ENCODE measurements at places on chromosomes 2 and 18.

- DNase-seq: no peak
These were observed 66.5 kb upstream of the FIGN start for GRCh38 chr2:163802284-163802683.

DNA sequence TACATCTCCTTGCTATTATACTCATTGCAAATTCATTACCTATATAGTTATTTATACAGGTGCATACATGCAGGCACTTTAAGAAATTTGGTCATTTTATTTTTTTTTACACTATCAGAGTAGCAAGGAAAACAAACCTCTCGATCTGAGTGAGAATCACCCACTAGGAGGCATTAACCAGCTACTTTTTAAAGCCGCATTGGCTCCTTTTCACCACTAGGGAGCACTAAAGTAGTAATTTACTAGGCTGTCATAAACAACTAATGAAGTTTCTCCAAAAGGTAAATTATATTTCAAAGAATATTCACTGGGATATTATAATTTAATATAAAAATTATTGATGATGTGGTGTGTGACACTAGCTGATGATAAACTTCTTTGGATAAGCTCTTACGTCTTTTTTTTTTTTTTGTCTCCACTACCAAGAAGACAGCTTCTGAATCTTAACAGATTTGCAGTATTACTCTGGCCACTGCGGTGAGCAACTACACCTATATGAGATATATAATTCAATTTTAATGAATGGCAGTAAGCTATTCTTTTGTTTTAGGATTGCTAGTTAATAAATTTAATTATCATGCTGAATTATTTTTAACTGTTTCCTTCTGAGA is 101.9 kb downstream of the NOL4 start:
- peak; percentile 75 for DNase-seq

DNA sequence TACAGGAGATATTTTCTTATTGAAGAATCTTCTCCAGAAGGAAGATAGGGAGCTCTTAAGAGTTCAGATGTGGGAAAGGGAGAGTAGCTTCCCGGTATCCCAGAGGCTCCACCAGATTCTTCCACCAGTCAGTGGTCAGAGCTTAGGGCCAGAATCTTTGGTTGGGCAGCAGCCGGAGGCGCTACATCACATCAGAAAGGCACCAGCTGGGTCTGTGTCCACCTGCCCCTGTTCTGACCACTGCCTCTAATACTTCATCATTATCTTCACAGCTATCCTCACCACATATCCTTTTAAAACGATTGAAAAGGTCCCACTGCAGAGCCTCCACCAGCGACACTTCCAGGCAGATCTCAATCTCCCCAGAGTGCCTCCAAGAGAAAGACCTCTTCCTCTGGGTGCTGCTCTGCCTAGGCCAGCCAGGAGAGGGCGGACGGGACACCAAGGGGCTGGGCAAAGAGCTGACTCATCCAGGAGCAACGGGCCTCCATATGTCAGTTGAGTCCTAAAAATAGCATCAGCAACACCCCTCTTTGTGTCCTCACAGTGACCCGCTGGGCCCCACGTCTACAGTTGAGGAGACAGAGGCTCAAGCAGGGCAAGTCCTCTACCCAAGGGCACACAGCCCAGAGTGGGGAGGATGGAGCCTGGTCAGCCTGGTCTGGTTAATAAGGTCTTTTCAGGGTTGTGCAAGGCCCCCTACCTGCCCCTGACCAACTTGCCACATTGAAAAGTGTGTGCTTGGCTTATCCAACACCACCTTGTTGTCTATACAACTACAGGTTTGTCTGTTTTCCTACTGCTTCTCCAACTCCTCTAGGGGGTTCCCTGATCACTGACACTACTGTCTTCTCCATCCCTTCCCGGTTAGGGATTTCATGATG is 81.2 kb downstream of the ADD2 start:
- DNase-seq: no peak

GRCh38 chr18:77481541-77481940 is 231.9 kb downstream of the GALR1 start:
- no peak for DNase-seq

DNA sequence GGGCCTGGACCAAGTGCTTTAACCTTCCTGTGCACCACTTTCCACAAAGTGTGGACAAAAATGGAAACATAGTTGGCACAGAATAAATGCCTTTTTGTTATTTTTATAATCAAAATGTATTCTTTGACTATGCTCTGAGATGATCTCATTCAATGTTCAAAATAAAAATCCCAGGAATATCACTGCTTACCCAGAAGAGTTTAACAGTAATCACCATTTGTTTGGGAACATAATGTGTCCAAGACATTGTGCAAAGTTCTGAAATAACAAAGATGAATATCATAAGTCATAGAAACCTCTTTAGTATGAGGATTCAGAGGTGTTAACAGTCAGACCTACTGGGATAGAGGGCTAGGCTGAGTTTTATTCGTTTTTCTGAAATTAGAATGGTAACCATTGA is 668.1 kb downstream of the CNTNAP5 start:
- no peak for DNase-seq

DNA sequence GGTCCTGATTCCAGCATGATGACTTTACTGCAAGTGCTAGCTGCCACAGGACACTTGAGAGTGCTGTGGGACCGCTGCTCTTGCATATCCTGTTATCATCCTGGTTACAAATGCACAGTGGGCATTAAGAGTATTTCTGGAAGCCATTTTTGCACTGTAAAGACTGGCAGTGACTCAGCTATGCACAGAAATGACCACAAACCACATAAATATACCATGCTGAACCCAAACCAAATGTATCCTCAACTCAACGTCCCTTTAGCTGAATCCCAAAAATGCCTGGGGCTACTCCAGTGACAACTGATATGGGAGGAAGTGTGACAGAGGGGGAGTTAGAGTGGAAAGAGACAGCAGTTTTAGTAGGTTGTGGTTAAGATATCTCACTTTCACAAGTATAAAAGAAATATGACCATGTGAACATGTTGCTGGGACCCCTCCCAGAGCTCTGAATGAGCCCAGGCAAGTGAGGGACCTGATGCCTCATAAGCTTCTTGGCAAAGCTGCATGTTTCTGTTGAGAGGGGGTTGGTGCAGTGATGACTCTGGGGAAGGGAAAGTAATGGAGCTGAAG is 37.3 kb downstream of the RHBDD1 start:
- no peak for DNase-seq

GRCh38 chr2:142472382-142472781 is 341.6 kb upstream of the LRP1B start:
- peak; percentile 8 for DNase-seq

DNA sequence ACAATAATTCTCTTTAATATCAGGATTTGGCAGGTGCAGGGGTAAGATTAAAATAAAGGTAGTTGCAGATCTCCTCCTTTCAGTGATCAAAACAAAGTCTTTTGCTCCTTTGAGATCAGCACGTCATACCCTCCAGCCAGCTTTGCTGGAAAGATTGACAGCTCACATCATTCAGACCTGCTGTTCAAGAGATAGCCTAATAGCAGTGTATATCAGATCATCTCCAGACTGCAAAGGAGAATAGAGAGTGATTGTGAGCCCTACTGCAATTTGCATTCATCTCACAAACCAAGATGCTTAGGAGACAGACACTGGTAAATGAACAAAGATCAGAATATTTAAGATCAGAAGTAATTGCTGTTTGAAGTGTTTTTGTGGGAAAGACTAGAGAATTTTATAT is 135.8 kb upstream of the DSEL start:
- DNase-seq: peak; percentile 16

DNA sequence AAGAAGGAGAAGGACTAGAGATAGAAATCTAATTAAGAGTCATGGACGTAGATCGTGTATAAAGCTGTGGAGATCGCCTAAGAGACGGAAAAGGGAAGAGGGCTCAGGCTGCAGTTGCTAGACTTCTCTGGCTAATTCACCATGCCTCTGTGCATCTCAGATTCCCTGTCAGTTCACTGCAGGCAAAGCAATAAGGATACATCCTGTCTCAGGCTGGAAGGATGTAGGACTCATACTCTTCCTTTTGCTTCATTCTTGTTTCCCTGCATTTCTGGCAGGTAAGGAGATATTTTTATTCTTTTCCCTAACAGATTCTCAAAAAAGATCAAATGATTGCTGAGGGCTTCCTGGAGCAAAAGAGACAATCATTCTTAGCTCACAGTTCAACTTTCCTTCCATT is 112.5 kb downstream of the AP1S3 start:
- DNase-seq: no peak

GRCh38 chr2:172323256-172323655 is 104.1 kb upstream of the ITGA6 start:
- no peak for DNase-seq

DNA sequence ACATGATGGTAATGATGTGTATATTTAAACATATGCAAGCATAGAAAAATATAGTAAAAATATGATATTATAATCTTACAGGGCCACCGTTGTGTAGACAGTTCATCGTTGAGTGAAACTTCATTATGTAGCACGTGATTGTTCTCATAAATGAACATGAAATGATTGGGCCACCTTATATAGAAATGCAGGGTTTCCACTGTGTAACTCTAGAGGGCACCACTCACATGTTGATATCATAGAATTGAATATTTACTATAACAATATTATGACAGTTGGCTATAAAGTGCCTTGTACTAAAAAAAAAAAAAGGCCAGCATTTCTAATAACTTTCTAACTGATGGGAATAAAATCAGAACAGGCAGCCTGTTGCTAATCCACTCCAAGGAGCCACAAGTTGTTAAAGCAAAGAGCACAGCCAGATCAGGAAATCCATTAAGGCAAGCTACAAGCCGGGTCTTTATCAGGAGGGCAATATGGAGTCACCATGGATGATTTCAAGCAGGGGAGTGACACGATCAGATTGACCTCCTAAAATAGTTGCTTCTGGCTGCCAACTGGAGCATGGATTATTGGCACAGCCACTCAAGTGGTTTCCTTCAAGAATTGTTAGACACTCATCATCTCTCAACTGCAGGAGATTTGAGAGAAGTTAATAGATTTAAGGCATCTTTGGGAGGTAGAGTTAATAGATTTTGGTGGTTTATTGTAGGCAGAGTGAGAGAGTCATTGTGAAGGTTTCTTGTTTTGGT is 16.7 kb downstream of the IL1F10 start:
- no peak for DNase-seq

DNA sequence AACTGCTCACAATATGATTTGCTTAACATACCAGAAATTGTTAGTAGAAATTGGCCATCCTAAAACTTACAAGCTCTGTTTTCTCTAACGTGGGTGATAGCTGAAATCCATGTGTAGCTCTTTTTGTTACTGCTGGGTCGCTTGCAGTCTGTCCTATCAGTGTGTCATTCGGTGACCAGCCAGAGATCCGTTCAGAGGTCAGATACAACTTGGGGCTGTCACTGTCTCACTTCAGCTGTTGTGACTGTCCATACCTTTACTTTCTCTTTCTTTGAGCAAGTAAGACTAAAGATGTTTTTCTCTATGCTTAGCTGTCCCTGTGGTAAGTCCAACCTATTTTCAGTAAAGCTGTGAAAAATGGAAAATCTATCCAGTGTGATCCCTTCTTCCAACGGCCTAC is 282.9 kb upstream of the KCNH7 start:
- DNase-seq: no peak

- DNase-seq: no peak
These were observed 240.2 kb downstream of the CYP26B1 start for GRCh38 chr2:71907503-71907902.

DNA sequence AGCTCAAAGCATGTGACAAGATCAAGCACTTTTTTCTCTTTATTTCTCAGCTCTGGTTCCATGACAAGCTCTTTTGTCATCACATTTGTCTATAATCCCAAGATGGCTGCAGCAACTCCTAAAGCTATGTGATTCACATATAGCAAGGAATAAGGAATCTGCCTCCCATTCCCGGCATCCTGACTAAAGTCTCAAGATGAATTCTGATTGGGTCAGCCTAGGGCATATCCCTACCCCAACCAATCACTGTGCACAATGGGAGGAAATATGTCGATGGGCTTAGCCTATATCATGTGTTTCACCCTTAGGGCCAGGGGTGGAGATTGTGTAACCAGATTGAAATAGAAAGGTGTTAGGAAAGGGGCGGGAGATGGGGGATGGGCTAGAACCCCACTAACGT is 23.1 kb upstream of the COLEC12 start:
- DNase-seq: no peak

DNA sequence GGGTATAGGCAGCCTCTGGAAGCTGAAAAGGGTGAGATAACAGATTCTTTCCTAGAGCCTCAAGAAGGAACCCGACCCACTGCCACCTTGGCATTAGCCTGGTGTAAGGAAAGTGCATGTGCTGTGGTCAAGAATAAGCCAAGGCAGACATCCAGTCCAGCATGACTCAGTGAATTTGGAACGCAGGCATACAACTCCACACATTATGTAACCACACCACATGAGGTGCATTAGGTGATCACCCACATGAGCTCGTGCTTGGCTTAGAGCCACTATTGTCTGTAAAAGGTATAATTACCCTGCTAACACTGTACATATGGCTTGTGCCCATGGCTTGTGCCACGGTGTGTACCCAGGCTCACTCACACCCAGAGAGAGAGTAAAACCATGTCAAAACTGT is 583.7 kb upstream of the HNMT start:
- DNase-seq: no peak

DNA sequence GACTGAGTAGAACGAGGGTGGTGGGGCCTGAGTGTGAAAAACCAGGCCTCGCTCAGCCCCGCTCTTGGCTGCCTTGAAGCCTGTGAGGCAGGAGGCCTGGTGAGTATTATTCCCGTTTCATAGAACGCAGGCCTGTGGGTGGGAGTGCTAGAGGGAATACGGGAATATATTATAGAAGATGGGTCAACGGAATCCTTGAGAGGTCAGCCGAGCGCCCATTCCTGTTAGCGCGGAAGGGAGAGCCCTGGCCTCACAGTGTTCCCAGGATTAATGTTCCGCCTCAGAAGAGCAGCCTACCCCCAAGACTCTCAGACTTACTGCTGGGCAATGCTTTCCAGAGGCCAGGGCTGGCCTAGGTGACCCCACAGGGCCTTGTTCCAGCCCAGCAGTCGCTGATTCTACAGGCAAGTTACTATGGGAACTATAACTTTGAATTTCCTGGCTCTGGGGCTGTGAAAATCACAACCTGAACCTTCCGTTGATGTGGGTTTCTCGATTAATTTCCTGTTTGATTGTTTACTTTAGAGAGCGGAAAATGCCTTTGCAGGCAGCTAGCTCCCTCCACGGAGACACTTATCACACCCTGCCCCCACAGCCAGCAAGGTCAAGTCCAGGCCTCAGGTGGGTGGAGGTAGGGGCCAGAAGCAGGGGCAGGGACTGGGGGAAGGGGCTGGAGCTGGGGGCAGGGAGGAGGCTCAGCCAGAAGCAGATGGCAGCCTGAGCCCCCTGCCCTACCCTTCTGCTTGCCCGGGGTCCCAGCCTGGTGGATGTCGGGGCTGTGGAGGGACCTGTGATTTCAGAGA is 108.3 kb downstream of the SMAD7 start:
- no peak for DNase-seq

DNA sequence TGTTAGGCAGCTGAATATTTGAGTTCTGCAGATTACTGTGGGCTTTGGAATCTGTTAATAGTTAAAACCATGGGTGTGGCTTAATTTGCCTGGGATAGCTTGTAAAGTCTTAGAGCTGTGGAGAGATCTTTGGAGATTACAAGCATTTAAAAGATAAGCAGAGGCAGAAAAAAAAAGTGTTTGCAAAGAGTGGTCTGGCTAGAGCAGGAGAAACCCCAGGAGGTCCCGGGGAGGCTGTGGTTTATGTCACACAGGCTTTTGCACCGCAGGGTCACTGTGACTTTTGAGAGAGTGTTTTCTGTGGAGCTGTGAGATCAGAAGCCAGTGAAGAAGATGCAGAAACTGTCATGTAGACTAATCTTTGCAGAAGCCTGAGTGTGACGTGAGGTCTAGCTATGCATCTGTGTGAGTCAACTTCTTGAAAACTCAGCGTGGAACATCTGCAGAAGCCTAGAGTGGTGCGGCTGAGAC is 49.0 kb downstream of the SETBP1 start:
- DNase-seq: no peak

- no peak for DNase-seq
These were observed 53.2 kb downstream of the IMPA2 start for GRCh38 chr18:12034241-12035100.

Data from NCI-H1105 treated with DMSO at 0.1 percent for 48 hours (cell line).